Ovary (tissue), 10 donors: ENCODE measurements at places on chromosomes 3 and 15. TPM values are rescaled to one million over a fixed set of nuclear protein-coding genes. Genes with fewer than 3 reads are reported as not detected.
A peak's percentile ranks its signal among the peaks of the same experiment; 100 is the strongest.

PXYLP1 gene
- 10.3 TPM for total RNA-seq

SLC51A gene
- 3.7 TPM for total RNA-seq

GRCh38 chr15:70802629-70803028, 39.3 kb upstream of the UACA start:
- H3K4me1 ChIP-seq: peaks cover 26% of the 10 kb centered on the region
- DNase-seq: no peak
- H3K27ac ChIP-seq: no peak overlapping the region

GRCh38 chr15:32855942-32856341, 138.1 kb downstream of the GREM1 start:
- DNase-seq: no peak
- no peaks in the 10 kb centered on the region for H3K27me3 ChIP-seq
- no peaks in the 10 kb centered on the region for H3K4me1 ChIP-seq
- no peak overlapping the region for H3K4me3 ChIP-seq
- H3K36me3 ChIP-seq: no peaks in the 10 kb centered on the region

- H3K4me3 ChIP-seq: no peak overlapping the region
- H3K36me3 ChIP-seq: no peaks in the 10 kb centered on the region
- no peak for DNase-seq
- H3K27me3 ChIP-seq: no peaks in the 10 kb centered on the region
Measured at GRCh38 chr3:16300881-16301359, 35.9 kb downstream of the OXNAD1 start.

DNA sequence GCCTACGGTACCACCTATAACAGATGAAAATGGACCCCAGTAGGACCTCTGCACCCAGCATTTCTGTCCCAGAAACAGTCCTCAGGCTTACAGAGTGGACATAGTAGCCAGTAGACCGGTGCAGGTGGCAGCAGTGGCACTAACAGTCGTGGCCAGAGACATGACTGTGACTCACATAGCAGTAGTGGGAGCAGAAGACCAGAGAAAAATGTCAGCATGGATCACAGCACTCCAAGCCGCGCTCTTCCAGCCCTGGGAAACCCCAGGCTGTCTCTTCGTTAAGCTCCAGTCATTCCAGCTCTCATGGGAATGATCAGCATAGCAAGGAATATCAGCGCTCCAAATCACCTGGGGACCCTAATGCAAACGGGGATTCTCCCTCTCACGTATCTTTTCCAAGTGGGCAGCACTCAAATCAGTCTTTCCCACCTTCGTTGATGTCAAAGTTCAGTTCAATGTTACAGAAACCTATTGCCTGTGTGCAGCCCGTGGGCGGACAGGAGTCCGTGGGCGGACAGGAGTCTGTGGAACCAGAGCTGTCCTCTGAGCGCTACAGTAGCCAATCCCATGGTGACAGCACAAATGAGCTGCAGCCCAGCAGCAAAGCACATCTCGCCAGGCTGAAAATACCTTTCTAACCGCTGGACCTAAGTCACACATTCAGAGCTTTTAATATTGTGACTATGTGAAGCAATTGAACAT, 10.5 kb downstream of the BFSP2 start:
- no peaks in the 10 kb centered on the region for H3K4me1 ChIP-seq
- H3K36me3 ChIP-seq: no peaks in the 10 kb centered on the region
- H3K27me3 ChIP-seq: no peaks in the 10 kb centered on the region
- H3K4me3 ChIP-seq: no peak overlapping the region

DNA sequence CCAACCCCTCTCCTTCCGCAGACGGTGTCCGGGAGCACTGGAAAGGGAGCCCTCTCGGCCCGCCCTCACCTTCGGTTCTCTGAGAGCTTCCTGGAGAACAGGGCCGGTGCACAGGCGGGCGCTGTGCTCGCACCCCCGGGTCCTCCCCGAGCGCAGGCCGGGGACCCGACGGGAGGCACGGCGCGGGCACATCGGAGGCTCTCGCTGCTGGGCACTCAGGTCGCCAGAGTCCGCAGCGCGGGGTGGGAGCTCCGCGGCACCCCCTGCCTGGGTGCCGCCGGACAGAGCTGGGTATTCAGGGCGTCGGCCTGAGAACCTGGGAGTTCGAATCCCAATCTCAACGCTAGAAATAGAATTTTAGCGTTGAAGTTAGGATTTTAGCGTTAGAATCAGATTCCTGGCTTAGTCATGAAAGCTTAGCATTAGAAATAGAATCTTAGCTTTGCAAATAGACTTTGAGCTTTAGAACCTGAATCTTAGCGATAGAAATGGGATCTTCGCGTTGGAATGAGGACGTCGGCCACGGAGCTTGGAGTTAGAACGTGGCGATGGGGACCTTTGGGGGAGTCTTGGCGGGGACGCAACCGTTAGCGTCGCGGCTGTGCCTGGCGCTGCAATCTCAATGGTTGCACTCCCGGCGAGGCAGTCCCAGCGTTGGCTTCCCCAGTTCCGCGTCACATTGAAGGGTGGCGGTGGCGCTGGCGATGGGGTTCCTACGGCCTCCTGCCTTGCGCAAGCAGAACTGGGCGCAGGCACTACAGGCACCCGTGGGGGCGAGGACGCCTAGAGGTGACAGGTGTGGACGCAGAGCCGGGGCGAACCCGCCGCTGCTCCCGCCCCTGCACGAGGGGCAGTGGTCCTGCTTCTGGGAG, 549 bp downstream of the TRH start:
- no peak overlapping the region for H3K27ac ChIP-seq
- H3K4me1 ChIP-seq: peaks cover 7% of the 10 kb centered on the region
- H3K27me3 ChIP-seq: no peaks in the 10 kb centered on the region
- peak; percentile 23 for DNase-seq

DNA sequence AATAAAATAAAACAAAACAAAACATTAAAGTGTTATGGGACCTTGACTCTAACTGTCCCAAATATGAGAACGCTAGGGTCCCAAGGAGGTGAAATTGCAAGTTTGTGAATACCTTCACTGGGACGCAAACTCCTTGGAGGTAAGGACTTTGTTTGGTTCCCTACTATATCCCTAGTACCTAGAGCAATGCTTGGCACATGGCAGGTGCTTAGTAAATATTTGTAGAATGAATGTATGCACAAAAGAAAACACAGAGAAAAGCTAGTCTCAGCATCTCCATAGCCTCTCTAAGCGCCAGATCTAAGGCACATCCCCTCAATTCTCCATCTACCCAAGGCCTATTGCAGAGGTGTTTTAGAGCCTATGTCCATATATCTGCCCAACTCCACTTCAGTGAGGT, 30.5 kb downstream of the GPR176 start:
- H3K4me3 ChIP-seq: no peak overlapping the region
- no peak for DNase-seq
- no peaks in the 10 kb centered on the region for H3K27me3 ChIP-seq
- peaks cover 2% of the 10 kb centered on the region for H3K4me1 ChIP-seq
- no peaks in the 10 kb centered on the region for H3K36me3 ChIP-seq
- no peak overlapping the region for H3K27ac ChIP-seq

MYLK gene
- 50.2 TPM for total RNA-seq

GRAMD2A gene
- 1.4 TPM for total RNA-seq

DNA sequence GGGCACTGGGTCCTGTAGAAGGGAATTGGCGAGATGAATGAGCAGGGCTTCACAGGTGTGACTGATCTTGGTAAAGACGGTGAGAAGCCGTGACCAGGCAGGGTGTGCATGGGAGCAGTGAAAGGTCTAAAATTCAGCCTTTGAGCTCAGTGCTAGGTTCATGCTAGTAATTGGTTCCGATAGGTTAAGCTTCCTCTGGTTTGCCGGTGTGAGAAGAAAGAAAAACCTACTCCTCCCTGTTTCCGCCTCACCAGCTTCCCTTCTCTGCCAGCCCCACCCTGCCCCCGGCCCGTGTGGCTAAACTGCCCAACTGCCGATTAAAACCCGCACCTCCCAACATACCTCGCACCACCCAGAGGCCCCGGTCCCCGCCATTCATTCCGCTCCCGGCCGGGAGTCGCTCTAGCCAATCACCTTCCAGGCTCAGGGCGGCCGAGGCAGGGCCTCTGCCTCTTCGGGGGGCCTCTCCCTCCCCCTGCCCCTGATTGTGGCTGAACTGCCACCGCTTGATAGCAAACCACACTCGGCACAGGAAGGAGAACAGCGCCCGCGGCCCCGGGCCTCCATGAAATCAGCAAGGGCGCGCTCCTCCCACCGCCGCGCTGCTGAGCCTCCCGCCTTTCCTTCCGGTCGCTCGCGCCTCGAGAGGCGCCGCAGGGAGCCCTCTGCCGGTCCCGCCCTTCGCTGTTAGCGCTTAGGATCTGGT, 7.3 kb upstream of the NRROS start:
- H3K4me3 ChIP-seq: peak overlapping the region; percentile 47
- peak overlapping the region; percentile 41 for H3K27ac ChIP-seq
- H3K27me3 ChIP-seq: no peaks in the 10 kb centered on the region

GRCh38 chr3:1910322-1910721, 188.3 kb upstream of the CNTN4 start:
- H3K36me3 ChIP-seq: no peaks in the 10 kb centered on the region
- H3K4me3 ChIP-seq: no peak overlapping the region
- no peaks in the 10 kb centered on the region for H3K4me1 ChIP-seq
- DNase-seq: no peak

DNA sequence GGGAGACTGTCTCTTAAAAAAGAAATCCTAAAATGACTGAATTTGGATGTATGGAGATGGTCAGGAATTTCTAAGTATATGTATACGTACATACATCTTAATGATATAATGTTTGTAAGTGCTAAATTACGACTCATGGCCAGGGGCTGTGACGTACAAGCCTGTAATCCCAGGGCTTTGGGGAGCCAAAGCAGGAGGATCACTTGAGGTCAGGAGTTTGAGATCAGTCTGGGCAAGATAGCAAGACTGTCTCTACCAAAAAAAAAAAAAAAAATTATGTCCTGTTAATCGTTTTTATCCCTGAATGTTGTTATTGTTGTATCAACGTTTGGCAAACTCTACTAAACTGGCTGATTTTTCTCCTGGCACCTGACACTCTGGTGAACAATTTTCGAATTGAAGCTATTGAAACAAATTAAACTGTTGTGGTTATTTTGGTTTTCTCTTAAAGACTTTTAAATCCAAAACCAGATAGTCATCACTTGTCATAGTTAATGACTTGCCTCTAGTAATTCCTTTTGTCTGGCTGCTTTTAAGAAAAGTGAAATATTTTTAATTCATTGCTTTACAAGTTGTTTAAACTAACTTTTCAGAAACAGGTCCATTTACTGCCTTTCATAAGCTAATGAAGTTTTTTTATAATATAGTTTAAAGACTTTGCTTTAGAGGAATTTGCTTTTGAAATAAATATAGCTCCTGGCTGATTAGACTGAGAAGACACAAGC, 7.0 kb downstream of the MORF4L1 start:
- no peak overlapping the region for H3K4me3 ChIP-seq
- peaks cover 12% of the 10 kb centered on the region for H3K4me1 ChIP-seq
- H3K27ac ChIP-seq: no peak overlapping the region
- H3K27me3 ChIP-seq: no peaks in the 10 kb centered on the region

DNA sequence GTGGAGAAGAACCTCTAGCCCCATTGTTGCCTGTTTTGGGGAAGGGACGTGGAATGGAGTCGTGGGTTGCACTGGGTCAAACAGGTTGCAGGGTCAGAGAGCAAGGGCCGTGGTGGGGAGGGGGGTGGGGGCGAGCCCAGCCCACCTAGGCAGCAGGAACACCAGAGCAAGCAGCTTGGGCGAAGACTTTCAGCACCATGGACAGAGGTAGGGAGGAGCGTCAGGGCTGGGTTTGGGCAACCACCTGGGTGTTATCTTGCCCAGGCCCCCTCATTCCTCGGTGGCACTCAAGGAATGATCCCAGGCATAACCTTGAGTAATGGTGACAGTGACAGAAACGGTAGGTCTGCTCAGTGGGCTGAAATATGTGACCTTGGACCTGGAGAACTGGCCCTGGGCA, 45.9 kb upstream of the TMEM115 start:
- DNase-seq: no peak
- H3K36me3 ChIP-seq: no peaks in the 10 kb centered on the region
- no peak overlapping the region for H3K4me3 ChIP-seq
- H3K27ac ChIP-seq: no peak overlapping the region
- no peaks in the 10 kb centered on the region for H3K27me3 ChIP-seq
